Activated effector memory CD4-positive, alpha-beta T cell treated with anti-CD3 and anti-CD28 coated beads, Interleukin-2, amount 50 U/mL, for 16 hours (primary cell): ENCODE measurements at places on chromosomes 6 and 20.

DNA sequence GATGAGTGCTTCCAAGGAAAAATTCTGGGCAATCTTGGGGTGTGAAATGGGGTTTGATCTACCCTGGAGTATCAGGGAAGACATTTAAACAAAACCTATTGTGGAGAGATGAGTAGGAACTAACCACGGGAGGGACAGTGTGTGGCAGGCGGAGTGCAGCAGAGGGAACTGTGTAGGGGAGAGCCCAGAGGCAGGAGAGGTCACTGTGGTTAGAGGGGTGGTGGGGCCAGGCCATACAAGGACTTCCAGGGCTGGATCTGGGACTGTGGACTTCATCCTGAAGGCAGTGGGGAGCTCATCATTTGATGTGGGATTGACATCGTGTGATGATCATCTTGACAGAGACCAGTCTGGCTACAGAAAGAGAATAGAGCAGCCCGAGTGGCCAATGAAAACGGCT, 89.0 kb downstream of the TOX2 start:
- no peak for DNase-seq

GRCh38 chr6:37709250-37709931, 11.7 kb upstream of the MDGA1 start:
- DNase-seq, result no peak

- DNase-seq, result no peak
Measured at GRCh38 chr20:4026093-4026601, 10.8 kb upstream of the RNF24 start.

- DNase-seq, result no peak
Measured at GRCh38 chr6:8027965-8028651, 36.1 kb downstream of the BLOC1S5 start.
